Activated CD8-positive, alpha-beta memory T cell treated with anti-CD3 and anti-CD28 coated beads for 48 hours (primary cell): ENCODE measurements at places on chromosomes 12 and 14.

DNA sequence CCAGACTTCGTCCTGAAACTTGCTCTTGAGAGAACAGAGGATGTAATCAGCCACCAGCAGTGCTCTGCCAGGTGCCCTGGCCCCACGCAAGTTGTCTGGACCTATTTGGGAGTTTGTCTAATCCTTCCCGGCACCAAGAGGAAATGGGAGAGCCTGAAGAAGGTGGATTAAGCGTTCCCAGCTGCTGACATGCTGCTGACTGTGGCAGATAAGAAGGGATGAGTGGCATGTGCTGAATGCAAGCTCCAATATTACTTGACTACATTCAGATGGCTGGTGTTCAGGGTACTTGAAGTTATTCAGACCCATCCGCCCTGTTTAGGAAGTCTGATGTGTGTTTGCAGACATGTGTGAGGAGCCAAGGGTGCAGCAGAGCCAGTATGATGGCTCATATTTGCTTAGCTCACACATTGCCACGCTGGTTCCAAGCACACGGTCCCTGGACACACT lies 440.6 kb upstream of the CCDC196 start:
- no peak for DNase-seq

DNA sequence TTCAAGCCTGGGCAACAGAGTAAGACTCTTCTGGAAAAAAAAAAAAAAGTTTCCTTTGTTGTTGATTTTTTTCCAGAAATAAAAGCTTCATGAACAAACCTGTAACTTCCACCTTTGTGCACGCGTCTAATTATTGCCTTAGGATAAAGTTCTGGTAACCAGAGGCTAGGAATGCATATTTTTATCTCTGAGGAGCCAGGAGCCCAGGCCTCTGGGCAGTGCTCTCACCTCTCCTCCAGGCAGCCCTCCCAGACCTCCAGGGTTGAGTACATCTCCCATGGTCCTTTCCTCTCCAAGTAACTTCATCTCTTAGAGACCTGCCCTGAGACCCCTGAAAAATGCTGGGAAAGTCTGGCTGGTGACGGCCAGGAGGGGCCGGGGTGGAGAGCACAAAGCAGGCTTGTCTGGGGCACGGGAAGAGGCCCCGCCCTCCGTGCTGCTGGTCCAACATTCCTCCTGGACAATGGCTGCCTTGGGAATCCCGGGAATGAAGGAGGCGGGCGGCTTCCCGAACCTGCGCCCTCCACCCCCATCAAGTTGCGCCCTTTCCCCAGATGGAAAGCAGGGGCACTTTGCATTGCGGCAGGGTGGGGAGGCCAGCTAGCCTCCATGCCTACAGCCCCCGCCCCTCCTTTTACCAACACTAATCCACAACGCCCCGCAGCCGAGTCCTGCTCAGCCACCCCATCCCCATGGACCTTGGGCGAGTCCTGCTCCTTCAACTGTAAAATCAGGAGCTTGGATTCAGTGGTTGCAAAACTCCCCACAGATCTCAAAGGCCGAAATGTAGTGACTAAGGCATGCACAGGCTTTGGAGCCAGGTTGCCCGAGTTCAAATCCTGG lies 7.3 kb upstream of the FIGNL2 start:
- no peak for DNase-seq

- no peak for DNase-seq
Measured at GRCh38 chr12:55965941-55966407, at the start of gene PMEL. TSS of gene PMEL (minus strand) at chr12:55966042. CDS start at chr12:55966011, 31 bp downstream.

- no peak for DNase-seq
Measured at GRCh38 chr12:119624966-119625365, 31.4 kb downstream of the TMEM233 start.

DNA sequence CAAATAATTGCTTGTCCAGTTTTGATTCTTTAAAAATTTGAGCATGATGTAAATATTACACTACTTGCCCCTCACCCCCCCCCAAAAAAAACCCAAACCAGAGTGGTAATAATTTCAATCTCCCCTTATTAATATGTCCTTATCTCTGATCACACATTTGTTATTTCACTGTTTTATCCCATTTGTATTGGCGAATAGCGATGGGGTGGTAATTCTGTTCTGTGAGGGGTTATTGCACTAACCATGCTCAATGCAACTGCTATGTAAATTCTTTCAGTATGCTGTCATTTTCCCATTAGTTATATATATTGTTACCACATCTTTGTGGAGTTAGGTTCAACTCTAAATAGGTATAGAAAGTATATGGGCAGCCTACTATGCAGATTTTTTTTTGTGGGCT lies 1.1 kb downstream of the RIMKLB start:
- DNase-seq = no peak

- DNase-seq = no peak
Measured at GRCh38 chr14:91149462-91149861, 35.6 kb downstream of the DGLUCY start.

DNA sequence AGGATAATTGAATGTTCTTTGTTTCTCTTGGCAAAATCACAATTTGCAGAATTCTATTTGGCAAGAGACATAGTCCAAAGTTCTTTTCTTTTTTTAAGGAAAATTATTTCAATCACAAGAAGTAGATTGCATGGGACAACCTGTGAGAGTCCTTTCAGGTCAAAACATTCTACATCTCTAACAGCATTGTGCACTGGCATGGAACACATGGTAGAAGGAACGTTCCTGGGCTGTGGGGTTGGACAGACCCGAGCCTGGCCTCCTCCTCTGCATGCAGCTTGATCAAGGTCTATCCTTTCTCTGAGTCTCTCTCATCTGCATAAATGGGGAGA lies 88.6 kb upstream of the CPSF6 start:
- DNase-seq = no peak

- no peak for DNase-seq
Measured at GRCh38 chr14:35298351-35298750, 6.2 kb downstream of the PSMA6 start.

- no peak for DNase-seq
Measured at GRCh38 chr12:63321373-63321772, 170.4 kb upstream of the AVPR1A start.

GRCh38 chr14:64983439-64984310 lies 3.0 kb upstream of the FNTB start:
- DNase-seq = no peak

- no peak for DNase-seq
Measured at GRCh38 chr12:124635316-124635715, 67.9 kb upstream of the NCOR2 start.

GRCh38 chr12:34097213-34097612 lies 74.9 kb downstream of the ALG10 start:
- DNase-seq = no peak

- no peak for DNase-seq
Measured at GRCh38 chr12:107519906-107520859, 165.4 kb upstream of the PWP1 start.

- DNase-seq = no peak
Measured at GRCh38 chr12:119296535-119296934, 38.0 kb upstream of the CCDC60 start.

DNA sequence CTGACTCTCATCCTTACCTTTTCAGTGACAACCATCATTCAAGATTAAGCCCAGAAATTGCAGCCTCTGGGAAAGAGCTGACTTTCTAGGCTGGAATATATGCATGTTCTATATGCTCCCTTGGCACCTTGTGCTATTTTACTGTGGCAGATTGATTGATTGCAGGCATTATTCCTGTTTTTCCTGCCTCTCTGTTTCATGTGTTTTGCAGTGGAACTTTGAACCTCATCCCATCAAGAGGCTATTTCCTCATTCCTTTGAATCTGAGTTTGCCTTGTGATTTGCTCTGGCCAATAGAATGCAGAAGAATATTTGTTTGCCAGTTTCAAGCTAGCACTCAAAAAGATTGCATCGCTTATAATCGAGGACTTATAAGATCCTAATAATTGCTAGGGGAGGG lies 174.8 kb upstream of the DCN start:
- DNase-seq = no peak

GRCh38 chr12:9742661-9743060 lies 9.8 kb upstream of the CLECL1 start:
- no peak for DNase-seq

- no peak for DNase-seq
Measured at GRCh38 chr12:509500-509899, 49.8 kb downstream of the B4GALNT3 start.

GRCh38 chr12:52704464-52704863 lies 1.1 kb upstream of the KRT77 start:
- no peak for DNase-seq
